ENCODE measurements at places on chromosomes 13 and 19.
A peak's percentile ranks its signal among the peaks of the same experiment; 100 is the strongest.

DNA sequence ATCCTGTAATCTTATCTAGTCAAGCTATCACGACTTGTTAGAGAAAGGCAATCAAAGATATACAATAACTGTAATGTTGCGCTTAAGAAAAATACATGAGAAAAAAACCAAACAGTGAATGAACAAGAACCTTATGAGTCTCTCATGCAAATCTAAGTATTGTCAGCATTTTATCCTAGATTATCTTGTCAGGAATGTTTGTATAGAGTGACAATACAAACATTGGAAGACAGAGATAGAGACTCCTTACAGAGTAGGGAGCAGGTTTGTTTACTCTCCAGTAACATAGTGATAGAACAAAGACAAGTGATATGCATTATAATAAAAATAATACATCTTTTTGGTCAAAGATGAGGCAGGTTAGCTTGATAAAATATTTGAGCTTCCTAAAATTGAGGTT is 444.8 kb downstream of the SLITRK5 start:
- no peak for DNase-seq

GRCh38 chr19:38685666-38686529 is 38.4 kb downstream of the ACTN4 start:
- DNase-seq, result no peak

DNA sequence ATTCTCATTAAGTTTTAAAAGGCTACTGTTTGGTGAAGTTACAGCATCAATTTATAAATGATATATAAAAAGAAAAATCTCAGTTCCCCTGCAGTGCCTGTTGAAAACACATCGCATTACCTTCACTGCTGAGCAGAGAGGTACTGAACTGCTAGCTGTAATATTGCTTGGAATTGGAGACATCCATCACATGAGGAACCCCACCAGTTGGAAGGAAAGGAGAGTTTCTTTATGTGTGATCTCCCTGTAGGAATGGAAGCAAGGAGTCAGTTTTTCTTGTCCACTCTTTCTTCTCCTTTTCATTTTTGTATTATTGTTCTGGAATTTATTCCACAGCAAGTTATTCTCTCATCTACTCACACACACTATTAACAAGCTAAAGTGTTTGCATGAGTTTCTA is 1586.0 kb upstream of the PRR20A start:
- DNase-seq, result no peak

GRCh38 chr19:10420444-10421239 is at the start of gene PDE4A:
Gene PDE4A, plus strand, starts transcription at chr19:10420538. Its CDS starts 227 bp downstream, at chr19:10420765.
- DNase-seq, result no peak

DNA sequence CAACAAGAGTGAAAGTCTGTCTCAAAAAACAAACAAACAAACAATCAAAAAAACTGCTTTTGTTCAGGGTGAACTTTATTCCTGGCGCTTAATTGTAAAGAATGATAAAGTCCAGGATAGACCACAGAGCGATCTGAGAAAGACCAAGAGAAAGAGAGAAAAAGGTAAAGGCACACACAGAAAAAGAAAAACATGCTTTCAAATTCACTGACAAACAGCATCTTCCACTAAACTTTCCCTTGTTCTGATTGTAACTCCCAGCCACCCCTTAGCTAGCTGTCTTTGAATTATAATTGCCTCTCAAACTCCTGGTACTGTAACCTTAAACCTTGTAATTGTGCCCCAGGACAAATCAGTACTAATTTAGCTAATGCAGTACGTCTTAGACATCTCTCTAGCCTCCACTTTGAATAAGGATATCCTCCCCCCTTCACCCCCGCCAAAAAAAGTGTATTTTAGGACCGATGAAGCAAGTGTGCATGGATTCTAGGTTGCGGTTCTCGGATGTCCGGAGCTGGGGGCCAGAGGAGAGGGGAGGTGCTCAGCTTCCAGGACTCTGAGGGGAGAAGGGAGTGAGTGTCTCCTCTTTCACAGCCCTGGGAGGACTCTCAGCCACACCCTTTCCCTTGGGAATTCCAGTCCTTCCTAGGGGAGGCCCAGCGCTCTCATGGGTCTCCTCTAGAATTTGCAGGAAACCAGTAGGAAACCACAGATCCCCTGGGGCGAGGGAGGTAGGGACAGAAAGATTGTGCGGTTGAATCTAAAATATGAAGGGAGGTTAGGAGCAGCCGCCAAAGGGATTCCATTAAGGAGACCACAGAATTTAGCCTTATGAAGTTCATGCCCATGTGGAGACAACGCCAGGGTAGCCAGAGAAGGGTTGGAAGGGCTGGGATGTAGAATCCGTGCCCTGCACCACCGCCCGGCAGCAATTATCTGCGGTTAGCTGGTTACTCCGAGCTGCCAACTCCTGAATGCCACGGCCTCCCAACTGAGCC is 19.7 kb downstream of the ZNF536 start:
- DNase-seq, result no peak

DNA sequence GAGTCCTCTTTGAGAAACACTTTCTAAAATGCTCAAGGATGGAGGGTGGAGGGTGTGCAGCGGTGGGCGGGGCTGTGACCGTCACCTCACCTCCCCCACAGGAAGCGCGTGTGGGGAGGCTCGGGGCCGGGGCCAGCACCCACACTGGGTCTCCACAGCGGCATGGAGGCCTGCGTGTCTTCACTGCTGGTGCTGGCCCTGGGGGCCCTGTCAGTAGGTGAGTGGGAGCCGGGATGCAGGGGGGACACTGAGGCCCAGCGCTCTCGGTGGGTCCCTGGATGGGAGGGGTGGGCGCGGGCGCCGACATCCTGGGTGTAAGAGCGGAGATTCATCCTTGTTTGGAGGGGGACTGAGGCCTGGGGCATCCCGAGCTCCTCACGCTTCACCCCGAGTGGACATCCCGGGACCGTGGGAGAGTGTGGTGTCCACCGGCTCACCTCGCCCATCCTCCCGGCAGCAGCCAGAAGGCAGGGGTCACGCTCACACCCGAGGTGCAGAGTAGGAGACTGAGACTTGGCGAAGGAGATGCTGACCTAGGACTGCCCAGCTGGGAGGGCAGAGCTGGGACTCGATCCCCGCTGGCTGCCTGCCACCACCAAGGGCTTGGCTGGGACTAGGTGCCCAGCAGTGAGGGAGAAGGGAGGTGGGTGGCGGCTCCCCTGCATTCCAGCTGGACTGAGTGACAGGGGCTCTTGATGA is at the start of gene GZMM:
Gene GZMM, plus strand, starts transcription at position 144 of the 699 bp plus-strand sequence. Its CDS starts 19 bp downstream, at position 163.
- DNase-seq, result peak; percentile 50

DNA sequence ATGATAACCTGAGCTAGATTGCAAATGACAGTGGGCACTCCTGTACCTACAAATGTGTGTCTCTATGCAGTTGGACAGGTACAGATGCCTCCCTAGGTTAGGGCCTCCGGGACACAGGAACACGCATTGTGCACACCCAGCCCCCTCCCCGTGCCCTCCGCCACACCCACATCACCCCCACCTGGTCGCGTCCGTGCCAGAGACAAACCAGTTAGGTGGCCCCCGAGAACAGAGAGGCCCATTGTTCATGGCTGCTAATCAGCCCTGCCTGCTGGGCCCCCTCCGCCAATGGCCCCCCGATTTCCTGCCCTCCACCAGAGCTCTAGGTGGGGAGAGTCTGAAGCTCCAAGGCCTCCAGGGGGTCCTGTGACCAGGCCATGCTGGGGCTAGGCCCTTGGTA is 13.7 kb downstream of the NRTN start:
- no peak for DNase-seq

- no peak for DNase-seq
Measured at GRCh38 chr19:18669524-18669817, 14.0 kb upstream of the CRTC1 start.

GRCh38 chr19:42198676-42199439 is 18.6 kb downstream of the DEDD2 start:
- DNase-seq, result no peak

GRCh38 chr19:15358918-15359317 is 20.7 kb downstream of the AKAP8 start:
- no peak for DNase-seq

DNA sequence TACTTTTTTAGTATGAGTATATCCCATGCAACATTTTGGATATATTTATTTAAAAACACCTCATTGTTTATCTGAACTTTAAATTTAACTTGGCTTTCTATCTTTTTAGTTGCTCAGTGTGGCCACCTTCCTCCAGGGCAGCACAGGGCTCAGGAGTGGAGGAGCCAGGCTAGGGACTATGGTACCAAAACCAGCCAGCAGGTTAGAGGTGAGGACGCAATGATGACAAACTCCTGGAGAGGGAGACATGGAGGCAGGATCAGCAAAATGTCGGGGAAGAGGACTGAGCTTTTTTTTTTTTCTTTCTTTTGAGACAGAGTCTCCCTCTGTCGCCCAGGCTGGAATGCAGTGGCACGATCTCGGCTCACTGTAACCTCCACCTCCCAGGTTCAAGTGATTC is 29.6 kb upstream of the CALM3 start:
- no peak for DNase-seq

- DNase-seq, result no peak
Measured at GRCh38 chr13:50644081-50644871, 199.2 kb downstream of the DLEU7 start.
